ENCODE measurements at places on chromosomes 11 and 22. TPM values are rescaled to one million over a fixed set of nuclear protein-coding genes. Genes with fewer than 3 reads are reported as not detected.

GRCh38 chr22:26075251-26075650 is 94.0 kb upstream of the SEZ6L start:
- H3K36me3 ChIP-seq = no peaks in the 10 kb centered on the region
- H3K27ac ChIP-seq = no peak overlapping the region
- no peaks in the 10 kb centered on the region for H3K4me1 ChIP-seq
- H3K27me3 ChIP-seq = peaks cover 19% of the 10 kb centered on the region
- no peak overlapping the region for H3K4me3 ChIP-seq

- H3K4me3 ChIP-seq = no peak overlapping the region
- DNase-seq = no peak
- H3K4me1 ChIP-seq = no peaks in the 10 kb centered on the region
- H3K27ac ChIP-seq = no peak overlapping the region
Observed at GRCh38 chr11:69942333-69942820, 123.2 kb upstream of the FGF3 start.

- no peak for DNase-seq
- no peak overlapping the region for H3K4me3 ChIP-seq
- H3K4me1 ChIP-seq = no peaks in the 10 kb centered on the region
- no peaks in the 10 kb centered on the region for H3K36me3 ChIP-seq
- no peaks in the 10 kb centered on the region for H3K27me3 ChIP-seq
Observed at GRCh38 chr11:132886335-132886734, 646.0 kb downstream of the OPCML start.

Gene CST6
- 0.52 TPM for total RNA-seq

DNA sequence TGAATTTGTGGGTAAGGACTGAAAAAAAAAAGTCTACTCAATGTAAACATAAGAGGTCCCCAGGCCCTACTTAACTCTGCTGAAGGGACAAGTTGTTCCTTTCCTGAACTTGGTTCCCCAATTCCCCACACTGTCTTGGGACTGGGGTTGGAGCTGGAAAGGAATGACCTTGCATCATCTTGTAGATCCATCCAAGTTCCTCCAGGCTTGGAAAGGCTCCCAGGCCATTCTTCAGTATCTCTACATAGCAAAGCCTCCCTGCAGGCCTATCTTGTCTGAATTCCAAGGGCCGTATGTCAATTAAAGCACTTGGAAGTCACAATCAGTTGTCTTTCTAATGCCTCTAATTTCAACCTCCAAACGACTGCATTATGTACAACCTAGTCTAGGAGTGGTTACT is 361.2 kb downstream of the TMEM135 start:
- DNase-seq = no peak
- H3K4me1 ChIP-seq = peaks cover 5% of the 10 kb centered on the region
- no peaks in the 10 kb centered on the region for H3K36me3 ChIP-seq
- no peak overlapping the region for H3K27ac ChIP-seq

DNA sequence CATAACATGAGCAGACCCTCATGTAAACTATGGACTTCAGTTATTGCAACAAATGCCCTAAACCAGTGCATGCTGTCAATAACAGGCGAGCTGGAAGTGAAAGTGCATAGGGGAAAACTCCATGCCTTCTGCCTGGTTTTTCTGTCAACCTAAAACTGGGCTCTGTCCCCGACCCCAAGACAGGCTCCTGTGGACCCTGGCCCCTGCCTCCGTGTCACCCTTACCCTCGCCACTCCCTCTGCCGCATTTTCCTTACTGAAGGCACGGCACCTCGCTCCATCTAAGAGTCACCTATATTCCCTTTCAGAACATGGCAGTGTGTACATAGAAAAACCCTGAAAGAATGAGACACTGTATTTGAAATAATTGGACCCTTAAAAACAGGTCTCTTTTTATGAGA is 151.3 kb downstream of the SHANK2 start:
- no peaks in the 10 kb centered on the region for H3K36me3 ChIP-seq
- H3K4me3 ChIP-seq = no peak overlapping the region
- H3K27ac ChIP-seq = no peak overlapping the region
- peak; percentile 28 for DNase-seq
- H3K27me3 ChIP-seq = peaks cover 5% of the 10 kb centered on the region

DNA sequence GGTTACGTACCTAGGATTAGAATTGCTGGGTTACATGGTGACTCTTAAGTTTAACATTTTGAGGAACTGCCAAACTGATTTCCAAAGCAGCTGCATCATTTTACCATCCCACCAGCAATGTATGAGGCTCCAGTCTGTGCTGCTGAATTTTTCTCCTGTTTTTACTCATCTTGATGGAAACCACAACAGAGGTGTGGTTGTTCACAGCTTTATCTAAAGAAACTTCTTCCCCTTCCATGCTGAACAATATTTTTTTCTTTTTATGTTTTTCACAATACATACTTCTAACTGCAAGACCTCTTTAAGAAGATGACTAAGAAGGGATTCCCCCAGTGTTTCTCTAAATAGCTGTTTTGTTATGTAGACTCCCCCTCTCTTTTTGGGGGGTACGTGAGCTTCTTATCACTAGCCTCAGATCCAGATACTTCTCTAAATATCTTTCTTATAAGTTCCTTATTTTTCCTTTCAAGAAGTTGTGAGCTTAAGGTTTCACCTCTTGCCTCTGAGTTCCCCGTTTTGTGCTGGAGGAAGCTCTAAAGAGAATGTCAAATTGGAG is 24.0 kb downstream of the TCP11L1 start:
- peaks cover 31% of the 10 kb centered on the region for H3K4me1 ChIP-seq
- H3K4me3 ChIP-seq = peak overlapping the region; percentile 34
- H3K27ac ChIP-seq = peak overlapping the region; percentile 70
- peaks cover 22% of the 10 kb centered on the region for H3K36me3 ChIP-seq

Measured in natural killer cell treated with Interleukin-12 subunit alpha and Interleukin-12 subunit beta and Interleukin-15 and Interleukin-18, amount 100 ng/mL, for 72 hours (primary cell).